Amniotic epithelial cell (primary cell): ENCODE measurements at places on chromosomes 1 and 21.

DNA sequence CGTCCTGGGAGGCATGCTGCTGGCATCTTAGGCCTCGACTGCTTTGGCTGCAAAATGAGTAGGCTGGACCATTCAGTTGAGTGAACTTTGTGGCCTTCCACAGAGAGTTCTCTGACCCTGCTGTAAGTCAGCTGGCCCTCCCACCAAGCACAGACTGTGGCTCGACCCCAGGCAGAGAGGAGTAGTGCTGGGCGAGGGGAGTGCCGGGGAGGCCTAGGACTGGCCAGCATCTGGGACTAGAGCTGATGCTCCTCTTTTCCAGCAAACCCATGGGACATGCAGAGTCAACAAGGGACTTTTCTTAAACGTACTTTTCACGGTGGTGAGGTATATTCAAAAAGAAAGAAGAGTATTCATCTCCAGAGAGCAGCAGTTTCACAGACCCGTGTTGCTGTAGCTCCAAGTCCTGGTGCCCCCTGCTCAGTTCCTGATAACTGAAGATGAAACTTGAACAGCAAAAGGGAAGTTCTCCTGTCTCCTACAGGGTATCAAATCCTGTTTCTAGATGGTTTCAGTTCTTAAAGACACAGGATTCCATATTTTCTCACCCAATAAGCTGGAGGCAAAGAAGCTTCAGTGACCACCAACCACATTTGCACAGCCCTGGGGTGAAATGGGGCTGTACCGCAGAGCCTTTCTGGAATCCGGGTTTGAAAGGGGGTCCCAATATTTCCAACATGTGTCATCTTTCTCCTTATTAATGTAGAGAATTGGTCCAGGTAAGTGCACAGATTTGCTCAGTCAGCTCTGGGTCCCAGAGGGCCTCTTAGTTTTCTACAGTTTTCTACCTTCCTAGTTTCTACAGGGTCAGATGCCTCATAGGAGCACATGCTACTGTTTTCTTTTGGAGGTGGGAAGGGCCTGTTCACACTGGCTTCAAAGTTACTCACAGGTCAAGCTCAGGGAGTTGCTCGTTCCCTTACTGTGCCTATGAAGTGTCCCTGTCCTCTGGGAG is 20.9 kb downstream of the BATF3 start:
- no peak for DNase-seq

- no peak for DNase-seq
These were observed 5.3 kb upstream of the FAM78B start for GRCh38 chr1:166172106-166172505.

- DNase-seq = no peak
These were observed 792 bp downstream of the SNX7 start for GRCh38 chr1:98662356-98662670.

DNA sequence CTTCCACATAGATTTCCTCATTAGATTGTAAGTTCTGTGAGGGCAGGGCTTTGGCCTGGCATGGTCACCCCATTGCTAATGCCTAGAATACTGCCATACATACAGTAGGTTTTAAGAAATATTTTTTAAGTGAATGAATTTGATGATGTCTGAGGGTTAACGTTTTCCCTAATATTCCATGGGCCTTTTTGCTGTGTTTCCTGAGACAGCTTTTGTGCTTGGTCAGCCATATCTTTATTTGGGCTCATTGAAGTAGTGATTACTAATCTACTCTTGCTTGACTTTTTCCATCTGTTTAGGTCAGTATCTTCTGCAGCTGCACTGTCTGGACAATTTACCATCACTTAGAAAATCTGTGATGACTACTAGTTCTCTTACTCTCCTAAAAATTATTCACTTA is 3.5 kb downstream of the CDC42 start:
- DNase-seq = no peak
